ENCODE measurements at places on chromosomes 6 and 20.
A peak's percentile ranks its signal among the peaks of the same experiment; 100 is the strongest.

DNA sequence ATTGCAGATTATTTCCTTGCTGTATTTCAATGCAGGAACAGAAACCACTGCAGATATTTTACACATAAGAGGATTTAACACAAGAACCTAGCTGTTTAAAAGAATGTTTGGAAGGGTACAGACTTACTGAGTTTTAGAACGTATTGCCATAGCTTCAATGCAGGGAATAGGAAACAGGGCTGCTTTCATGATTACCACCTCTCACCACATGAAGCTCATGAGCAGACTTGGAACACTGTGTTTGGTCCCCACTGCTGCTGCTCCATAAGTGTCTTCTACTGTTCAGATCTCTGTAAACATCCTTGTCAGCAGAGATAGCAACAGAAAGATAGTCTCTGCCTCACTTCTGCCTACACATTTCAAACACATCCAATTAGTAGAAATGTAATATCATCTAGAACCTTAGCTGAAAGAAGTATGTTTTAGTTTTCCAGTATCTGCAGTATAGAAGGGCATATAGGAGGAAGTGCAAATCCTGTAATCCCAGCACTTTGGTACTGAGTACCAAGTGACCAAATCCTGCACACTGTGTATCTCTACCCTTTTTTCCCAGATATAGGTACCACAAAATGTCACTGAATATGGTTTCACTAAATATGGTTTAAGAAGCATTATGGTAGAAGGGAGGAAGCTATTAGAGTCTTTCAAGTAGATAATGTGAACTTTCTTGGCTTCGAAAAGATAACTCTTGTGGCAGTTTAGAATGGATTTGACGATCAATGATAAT lies 51.9 kb downstream of the STXBP5 start:
- no peak for DNase-seq
- no peaks in the 10 kb centered on the region for H3K27me3 ChIP-seq
- peaks cover 1% of the 10 kb centered on the region for H3K36me3 ChIP-seq
- H3K4me1 ChIP-seq = no peaks in the 10 kb centered on the region

DNA sequence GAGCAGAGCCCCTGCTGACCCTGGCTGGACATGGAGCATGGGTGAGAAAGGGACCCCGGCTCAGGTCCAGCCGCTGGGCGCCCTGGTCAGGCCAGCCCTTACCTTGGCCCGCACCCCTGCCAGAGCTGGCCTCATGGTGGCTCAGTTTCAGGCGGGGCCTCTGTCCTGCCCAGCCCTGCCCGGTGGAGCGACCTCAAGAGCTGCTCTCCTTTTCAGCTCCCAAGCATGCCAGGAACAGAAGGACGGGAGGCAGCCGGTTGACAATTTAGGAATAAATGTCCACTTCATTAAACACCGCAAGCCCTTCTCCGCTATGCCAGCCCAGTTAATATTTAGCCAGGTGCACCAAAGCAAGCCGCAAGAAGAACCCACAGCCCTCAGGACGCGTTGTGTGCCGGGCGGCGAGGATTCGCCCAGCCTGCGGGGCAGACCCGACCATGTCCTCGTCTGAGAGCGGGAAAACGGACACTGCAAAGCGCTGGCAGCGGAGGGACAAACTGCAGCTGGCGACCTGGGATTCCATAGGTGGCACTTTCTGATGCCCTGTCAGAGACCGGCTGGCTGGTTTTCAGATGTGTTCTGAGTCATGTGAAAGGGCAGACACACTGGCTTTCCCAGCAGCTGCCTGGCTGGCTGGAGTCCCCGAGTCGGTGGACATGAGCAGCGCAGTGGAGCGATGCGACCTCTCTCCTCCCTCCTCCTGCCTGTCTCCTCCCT lies 221.9 kb downstream of the TTLL2 start:
- DNase-seq = no peak
- H3K36me3 ChIP-seq = no peaks in the 10 kb centered on the region
- H3K4me1 ChIP-seq = no peaks in the 10 kb centered on the region
- no peak overlapping the region for H3K4me3 ChIP-seq
- no peak overlapping the region for H3K27ac ChIP-seq
- no peaks in the 10 kb centered on the region for H3K27me3 ChIP-seq

DNA sequence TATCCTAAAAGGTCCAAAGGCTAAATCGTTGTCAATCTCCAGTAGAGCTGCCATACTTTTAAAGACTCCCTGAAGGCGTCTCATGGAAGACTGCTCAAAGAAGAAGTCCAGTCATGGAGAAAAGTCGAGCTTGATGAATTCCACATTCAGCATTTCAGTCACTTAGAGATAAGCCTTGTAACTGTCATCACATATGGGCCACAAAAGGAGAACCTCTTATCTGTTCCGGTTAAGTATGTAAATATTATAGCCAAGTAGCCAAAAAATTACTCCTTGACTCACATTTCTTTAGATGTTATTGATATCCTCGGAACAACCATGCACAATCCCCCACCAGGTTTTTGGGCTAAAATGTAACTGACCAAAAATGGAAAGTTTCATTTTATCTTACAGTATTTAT lies 9.8 kb upstream of the CNKSR3 start:
- H3K27ac ChIP-seq = no peak overlapping the region
- H3K36me3 ChIP-seq = no peaks in the 10 kb centered on the region
- no peak overlapping the region for H3K4me3 ChIP-seq
- no peak for DNase-seq
- no peaks in the 10 kb centered on the region for H3K27me3 ChIP-seq
- H3K4me1 ChIP-seq = peaks cover 6% of the 10 kb centered on the region

- H3K27me3 ChIP-seq = no peaks in the 10 kb centered on the region
- peaks cover 36% of the 10 kb centered on the region for H3K4me1 ChIP-seq
- peak overlapping the region; percentile 68 for H3K27ac ChIP-seq
- DNase-seq = no peak
- no peaks in the 10 kb centered on the region for H3K36me3 ChIP-seq
Observed at GRCh38 chr20:62624719-62625453, 17.4 kb upstream of the SLCO4A1 start.
